ENCODE measurements at places on chromosomes 13 and 19. TPM values are rescaled to one million over a fixed set of nuclear protein-coding genes. Genes with fewer than 3 reads are reported as not detected.
A peak's percentile ranks its signal among the peaks of the same experiment; 100 is the strongest.

Gene ZNF587
- 78.0 TPM for total RNA-seq

Gene SIAH3
- not detected for total RNA-seq

Gene RFXANK
- 73.4 TPM for total RNA-seq

Gene ZNF382
- 0.12 TPM for total RNA-seq

Gene CEACAM5
- 1.3 TPM for total RNA-seq

Gene ZNF554
- total RNA-seq: 3.6 TPM

DNA sequence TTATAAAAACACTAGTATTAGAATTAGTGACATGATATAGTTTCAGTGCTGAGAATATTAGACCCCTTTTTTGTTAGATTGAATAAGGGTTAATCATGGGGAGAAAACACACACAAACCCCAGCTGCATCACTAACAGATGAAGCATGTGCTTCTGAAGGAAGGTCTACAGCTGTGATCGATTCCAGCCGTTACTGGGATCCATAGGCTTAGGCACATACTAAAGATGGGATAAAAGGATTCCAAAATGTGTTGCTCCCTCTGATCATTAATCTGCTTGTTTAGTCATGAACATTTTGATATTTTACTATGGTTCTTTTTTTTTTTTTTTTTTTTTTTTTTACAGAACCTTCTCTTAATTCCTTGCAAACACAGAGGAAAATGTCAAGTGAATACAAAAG lies 1591.3 kb downstream of the EFNB2 start:
- no peaks in the 10 kb centered on the region for H3K4me1 ChIP-seq
- no peaks in the 10 kb centered on the region for H3K36me3 ChIP-seq
- H3K27ac ChIP-seq: no peak overlapping the region
- H3K27me3 ChIP-seq: no peaks in the 10 kb centered on the region
- H3K4me3 ChIP-seq: no peak overlapping the region

GRCh38 chr19:2970201-2970835 lies 7.0 kb upstream of the TLE6 start:
- no peaks in the 10 kb centered on the region for H3K36me3 ChIP-seq
- DNase-seq: no peak
- H3K4me1 ChIP-seq: no peaks in the 10 kb centered on the region

GRCh38 chr13:65921933-65922332 lies 1308.2 kb downstream of the PCDH9 start:
- no peak for DNase-seq
- no peak overlapping the region for H3K4me3 ChIP-seq
- H3K36me3 ChIP-seq: no peaks in the 10 kb centered on the region

DNA sequence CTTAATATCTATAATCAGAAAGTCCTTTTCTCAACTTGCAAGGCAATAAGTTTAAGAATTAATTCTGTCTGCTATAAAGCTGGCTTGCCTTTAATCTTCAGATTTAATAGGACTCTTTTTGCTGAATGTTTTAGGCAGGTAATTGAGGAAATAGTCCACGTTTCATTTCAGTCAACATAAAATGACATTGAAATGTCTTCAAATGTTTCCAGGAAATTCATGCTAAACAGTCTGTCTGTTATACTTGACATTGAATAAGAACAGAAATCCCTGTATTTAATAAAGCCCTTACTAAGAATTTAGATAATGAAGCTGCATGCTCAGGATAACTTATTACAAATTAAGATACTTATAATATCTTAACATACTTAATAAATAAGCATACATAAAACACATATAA lies 84.2 kb downstream of the PCDH9 start:
- H3K36me3 ChIP-seq: no peaks in the 10 kb centered on the region
- no peak overlapping the region for H3K4me3 ChIP-seq
- no peak for DNase-seq

DNA sequence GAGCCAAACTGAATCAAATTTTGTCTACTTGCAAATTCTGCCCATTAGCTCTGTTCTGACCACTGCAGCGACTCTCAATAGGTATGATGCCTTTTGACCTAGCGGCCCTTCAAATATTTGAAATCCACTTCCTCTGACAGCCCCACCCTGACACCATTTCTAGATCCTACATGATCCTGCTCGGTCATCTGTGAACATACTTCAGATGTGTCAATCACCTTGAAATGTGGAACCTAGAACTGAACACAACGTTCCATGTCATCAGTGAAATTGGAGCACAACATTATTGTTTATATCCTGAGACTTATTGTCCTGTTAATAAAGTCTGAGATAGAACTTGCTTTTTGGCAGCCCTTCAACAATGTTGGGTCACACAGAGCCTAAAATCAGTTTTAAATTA lies 98.2 kb downstream of the UBL3 start:
- H3K36me3 ChIP-seq: no peaks in the 10 kb centered on the region
- no peaks in the 10 kb centered on the region for H3K27me3 ChIP-seq
- H3K4me3 ChIP-seq: no peak overlapping the region
- no peak overlapping the region for H3K27ac ChIP-seq

DNA sequence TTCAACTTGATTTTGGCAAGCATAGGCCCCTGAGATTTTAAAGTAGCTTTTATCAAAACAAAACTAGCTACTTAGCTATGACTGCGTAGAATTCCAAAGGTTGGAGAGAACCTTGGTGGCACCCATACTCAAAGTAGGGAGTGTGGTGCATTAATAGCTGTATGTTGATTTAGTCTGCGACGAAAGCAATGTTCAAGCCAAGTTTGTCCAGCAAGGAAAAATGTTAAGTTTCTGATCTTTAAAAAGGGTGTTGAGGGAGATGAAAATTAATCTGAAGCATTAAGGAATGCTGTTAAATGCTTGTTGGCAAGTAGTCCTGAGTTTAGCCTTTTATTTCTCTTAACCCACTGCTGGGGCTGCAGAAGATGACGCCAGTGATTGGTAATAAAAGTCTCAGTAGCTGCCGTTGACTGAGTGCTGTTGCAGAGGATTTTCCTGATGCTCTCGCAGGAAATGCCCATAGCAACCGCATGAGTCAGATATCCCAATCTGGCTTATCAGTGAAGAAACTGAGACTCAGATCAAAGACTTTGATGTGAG lies 75.9 kb upstream of the RNF113B start:
- peak overlapping the region; percentile 89 for H3K27ac ChIP-seq
- peaks cover 37% of the 10 kb centered on the region for H3K4me1 ChIP-seq
- H3K27me3 ChIP-seq: no peaks in the 10 kb centered on the region
- DNase-seq: peak; percentile 53

GRCh38 chr19:13127051-13127450 lies 9.0 kb downstream of the NACC1 start:
- no peak overlapping the region for H3K27ac ChIP-seq
- no peaks in the 10 kb centered on the region for H3K4me1 ChIP-seq
- no peaks in the 10 kb centered on the region for H3K27me3 ChIP-seq
- no peak for DNase-seq

DNA sequence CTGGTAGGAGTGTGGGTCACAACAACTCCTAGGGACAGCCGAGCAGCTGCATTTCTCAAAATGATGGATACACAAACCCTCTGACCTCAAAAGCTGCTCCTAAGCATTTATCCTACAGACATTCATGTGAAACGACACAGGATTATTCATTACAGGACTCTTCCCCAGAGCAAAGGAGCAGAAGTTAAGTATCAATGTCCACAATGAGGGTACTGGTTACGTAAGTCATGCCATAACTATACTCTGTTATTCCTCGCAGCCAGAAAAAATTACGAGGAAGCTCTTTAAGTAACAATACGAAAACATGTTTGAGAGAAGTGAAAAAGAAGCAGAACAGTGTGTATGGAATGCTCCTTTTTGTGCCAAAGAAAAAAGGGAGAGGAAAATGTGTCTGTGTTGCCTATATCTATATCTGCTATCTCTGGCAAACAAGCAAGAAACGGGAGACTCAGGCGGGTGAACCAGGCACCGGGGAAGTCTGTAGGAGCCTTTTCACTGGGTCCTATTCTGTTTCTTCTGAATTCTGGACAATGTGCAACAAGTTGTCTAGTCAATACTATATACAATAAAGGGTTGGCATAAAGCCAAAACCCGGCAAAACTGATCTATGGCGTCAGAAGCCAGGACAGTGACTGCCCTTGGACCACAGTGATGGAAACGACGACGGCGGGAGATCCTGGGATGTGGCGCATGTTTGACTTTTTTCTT lies 1.3 kb downstream of the ISOC2 start:
- H3K27me3 ChIP-seq: no peaks in the 10 kb centered on the region
- H3K4me1 ChIP-seq: peaks cover 13% of the 10 kb centered on the region
- no peak overlapping the region for H3K27ac ChIP-seq
- DNase-seq: no peak
- H3K4me3 ChIP-seq: peak overlapping the region; percentile 10
- no peaks in the 10 kb centered on the region for H3K36me3 ChIP-seq

DNA sequence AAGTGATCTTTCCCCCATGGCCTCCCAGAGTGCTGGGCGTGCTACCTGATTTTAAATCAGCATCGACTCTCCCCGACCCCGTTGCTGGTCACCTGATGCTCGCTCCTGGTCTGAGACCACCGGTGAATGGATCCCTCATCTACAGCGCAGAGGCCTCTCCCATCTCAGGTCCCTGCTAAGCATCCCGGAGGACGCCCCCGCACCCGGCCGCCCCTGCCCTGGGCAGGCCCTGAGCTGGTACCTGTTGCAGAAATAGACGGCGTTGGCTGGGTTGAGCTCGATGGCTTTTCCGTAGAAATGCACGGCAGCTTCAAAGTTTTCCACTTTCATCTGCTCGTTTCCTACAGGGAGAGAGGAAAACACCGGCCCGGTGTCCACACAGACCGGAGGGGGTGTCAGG lies 18.1 kb downstream of the SGTA start:
- no peaks in the 10 kb centered on the region for H3K36me3 ChIP-seq
- H3K27ac ChIP-seq: no peak overlapping the region
- H3K4me3 ChIP-seq: no peak overlapping the region
- H3K27me3 ChIP-seq: no peaks in the 10 kb centered on the region
- DNase-seq: no peak

DNA sequence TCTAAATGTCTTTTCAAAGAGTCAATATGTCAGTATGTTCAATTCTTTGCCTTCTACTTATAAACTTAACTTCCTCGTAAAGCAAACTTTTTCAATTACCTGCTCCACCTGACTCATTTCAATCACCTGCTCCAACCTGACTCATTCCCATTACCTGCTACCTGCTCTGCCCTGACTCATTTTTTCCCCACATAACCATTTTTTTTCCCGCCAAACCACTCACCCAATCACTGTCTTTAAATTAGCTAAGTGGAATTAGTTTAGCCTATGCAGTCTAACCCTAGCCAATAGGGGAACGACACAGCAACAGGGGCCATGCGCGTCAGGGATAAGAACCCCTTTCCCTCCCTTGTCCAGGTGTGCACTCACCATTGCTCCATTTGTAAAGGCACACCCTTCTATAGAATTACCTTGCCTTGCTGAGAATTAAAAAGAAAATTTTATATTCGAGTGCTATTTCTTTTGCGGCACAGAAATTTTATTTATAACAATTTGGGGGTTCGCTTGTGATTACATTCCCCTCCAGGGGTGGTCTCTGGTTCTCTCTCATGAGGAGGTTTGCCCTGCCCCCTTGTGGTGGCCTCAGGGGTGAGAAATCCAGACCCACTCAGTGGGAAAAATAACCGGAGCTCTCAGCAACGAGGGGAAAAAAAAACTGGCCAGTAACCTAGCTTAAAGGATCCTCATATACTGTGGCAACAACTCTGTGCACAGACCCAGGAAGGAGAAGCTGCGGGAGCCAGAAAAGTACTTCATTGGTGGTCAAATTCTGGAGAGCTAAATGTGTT lies 193.1 kb downstream of the ZNF486 start:
- H3K27ac ChIP-seq: no peak overlapping the region
- H3K27me3 ChIP-seq: no peaks in the 10 kb centered on the region
- H3K36me3 ChIP-seq: no peaks in the 10 kb centered on the region
- DNase-seq: no peak

GRCh38 chr13:111233080-111233479 lies 87.4 kb upstream of the TEX29 start:
- H3K4me1 ChIP-seq: no peaks in the 10 kb centered on the region
- H3K36me3 ChIP-seq: no peaks in the 10 kb centered on the region
- H3K27me3 ChIP-seq: no peaks in the 10 kb centered on the region
- no peak for DNase-seq
- no peak overlapping the region for H3K27ac ChIP-seq
- no peak overlapping the region for H3K4me3 ChIP-seq

DNA sequence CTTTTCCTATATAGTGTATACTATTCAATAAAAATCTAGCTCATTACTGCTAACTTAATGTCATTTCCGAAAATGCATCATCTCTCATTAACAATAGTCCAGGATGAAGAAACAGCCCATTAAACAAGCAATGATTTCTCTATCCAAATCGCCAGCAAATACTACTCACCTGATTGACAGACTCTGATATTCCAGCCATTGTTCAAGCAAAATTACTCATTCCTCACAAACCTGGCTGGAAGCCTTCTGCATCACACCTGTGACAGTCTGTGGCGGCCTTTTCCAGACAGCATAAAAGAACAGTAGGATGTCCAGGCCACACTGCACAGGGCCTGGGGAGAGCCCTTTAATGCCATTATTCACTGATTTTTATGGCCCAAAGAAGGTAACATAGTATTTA lies 115.9 kb downstream of the ABCC4 start:
- DNase-seq: no peak
- peaks cover 2% of the 10 kb centered on the region for H3K36me3 ChIP-seq
- H3K4me3 ChIP-seq: no peak overlapping the region
- 0 out of 2 replicates have a peak, but pooled peaks cover 5% of the 10 kb centered on the region for H3K4me1 ChIP-seq
- H3K27ac ChIP-seq: no peak overlapping the region

- H3K4me3 ChIP-seq: no peak overlapping the region
- DNase-seq: no peak
- H3K27ac ChIP-seq: no peak overlapping the region
Observed at GRCh38 chr19:33788676-33789075, 8.0 kb upstream of the KCTD15 start.

GRCh38 chr19:57665261-57665806 lies 3.4 kb upstream of the ZSCAN4 start:
- no peak overlapping the region for H3K4me3 ChIP-seq
- DNase-seq: no peak
- H3K27me3 ChIP-seq: no peaks in the 10 kb centered on the region

Measured in Caco-2 (cell line).